Brain (organoid and tissue), 16 donors: ENCODE measurements at places on chromosomes 7 and 10.

DNA sequence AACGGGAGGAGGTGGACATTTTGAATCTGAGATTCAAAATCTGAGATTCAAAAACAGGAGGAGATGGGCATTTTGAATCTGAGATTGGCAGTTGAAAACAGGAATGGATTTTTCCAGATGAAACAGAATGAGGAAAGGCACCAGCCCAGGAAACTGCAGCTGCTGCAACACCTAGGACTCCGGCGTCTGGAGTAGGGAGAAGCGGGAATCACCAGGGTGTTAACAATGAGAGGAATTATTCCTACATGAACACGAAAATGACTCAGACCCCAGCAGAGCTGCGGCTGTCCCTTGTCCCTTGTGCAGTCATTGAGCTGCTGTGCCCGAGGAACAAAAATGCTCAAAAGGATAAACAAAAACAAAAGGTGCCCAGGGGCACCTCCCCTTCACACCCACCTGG is 59.9 kb upstream of the KAT6B start:
- DNase-seq, result no peak

DNA sequence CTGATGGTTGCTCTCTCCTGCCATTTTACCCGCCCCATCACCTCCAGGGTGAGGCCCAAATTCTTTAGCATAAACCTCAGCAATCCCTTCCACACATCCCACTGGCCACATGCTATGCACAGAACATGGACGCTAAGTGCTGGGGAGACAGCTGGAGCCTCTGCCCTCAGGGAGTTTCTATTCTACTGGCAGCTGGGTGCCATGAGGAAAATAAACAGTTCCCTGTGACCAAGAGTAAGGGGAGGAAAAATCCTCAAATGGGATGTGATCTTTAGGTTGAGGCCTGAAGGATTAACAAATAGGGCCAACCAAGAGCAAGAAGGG is 1.2 kb downstream of the PARP12 start:
- no peak for DNase-seq

GRCh38 chr10:43403911-43404703 is 4.9 kb downstream of the HNRNPF start:
- no peak for DNase-seq

DNA sequence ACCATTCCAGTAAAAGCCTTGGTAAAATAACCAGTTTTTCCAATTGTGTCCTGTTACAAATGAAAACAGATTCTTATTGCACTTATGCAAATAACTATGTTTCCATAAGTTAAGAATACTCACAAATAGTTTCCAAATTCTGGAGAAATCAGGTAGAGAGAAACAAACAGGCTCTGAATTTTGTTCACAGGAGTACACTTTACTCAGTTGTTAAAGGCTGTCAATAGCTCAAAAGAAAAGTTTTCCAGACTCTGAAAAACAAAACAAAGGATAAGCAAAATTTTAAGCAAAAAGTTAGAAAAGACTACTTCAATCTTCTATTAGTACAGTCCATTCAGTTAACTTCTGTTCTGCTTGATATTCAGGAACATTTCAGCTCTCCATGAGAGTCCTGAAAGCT is 32.8 kb upstream of the ZNF365 start:
- DNase-seq, result no peak

GRCh38 chr7:115763347-115763746 is 267.2 kb downstream of the TFEC start:
- no peak for DNase-seq
